Activated T-helper 1 cell treated with anti-CD3 and anti-CD28 coated beads, Interleukin-12 subunit alpha, Interleukin-12 subunit beta, Interleukin-2, Interleukin-4 antibody, amounts not matched to agents 30 ng/mL and 10 ng/mL and 1 ng/mL, durations not matched to agents 14 hours and 24 hours and 36 hours (primary cell): ENCODE measurements at places on chromosomes 6 and 20. TPM values are rescaled to one million over a fixed set of nuclear protein-coding genes. Genes with fewer than 3 reads are reported as not detected.

DNA sequence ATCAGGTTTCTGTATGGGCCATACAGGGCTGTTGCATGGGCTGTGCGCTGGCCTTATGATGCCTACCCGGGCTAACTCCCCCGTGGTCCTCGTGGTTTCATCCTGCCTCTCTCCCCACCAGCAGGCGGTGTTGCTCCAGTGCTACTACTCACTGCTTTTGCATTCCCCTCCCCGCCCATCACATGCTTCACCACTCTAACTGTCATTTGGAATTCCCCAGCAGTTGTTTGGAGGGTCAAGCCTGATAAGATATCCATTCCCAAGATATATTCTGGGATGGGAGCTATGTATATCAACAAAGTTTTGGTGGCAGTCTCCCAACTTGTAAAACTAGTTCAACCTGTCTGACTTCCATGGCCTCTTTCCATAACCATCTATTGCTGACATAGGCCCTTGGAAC lies 233.2 kb upstream of the SOX4 start:
- DNase-seq = no peak
- H3K27ac ChIP-seq = no peak overlapping the region
- H3K4me3 ChIP-seq = no peak overlapping the region
- no peaks in the 10 kb centered on the region for H3K27me3 ChIP-seq
- H3K36me3 ChIP-seq = no peaks in the 10 kb centered on the region

Gene SMOC2
- not detected in 2 replicates for total RNA-seq

GRCh38 chr6:150352321-150353296 lies 16.2 kb upstream of the IYD start:
- H3K27ac ChIP-seq = no peak overlapping the region
- no peaks in the 10 kb centered on the region for H3K36me3 ChIP-seq
- DNase-seq = no peak
- H3K4me3 ChIP-seq = no peak overlapping the region
- no peaks in the 10 kb centered on the region for H3K4me1 ChIP-seq

GRCh38 chr6:47057830-47058540 lies 15.9 kb upstream of the ADGRF1 start:
- H3K4me3 ChIP-seq = no peak overlapping the region
- no peaks in the 10 kb centered on the region for H3K4me1 ChIP-seq
- no peak for DNase-seq
- no peaks in the 10 kb centered on the region for H3K36me3 ChIP-seq

DNA sequence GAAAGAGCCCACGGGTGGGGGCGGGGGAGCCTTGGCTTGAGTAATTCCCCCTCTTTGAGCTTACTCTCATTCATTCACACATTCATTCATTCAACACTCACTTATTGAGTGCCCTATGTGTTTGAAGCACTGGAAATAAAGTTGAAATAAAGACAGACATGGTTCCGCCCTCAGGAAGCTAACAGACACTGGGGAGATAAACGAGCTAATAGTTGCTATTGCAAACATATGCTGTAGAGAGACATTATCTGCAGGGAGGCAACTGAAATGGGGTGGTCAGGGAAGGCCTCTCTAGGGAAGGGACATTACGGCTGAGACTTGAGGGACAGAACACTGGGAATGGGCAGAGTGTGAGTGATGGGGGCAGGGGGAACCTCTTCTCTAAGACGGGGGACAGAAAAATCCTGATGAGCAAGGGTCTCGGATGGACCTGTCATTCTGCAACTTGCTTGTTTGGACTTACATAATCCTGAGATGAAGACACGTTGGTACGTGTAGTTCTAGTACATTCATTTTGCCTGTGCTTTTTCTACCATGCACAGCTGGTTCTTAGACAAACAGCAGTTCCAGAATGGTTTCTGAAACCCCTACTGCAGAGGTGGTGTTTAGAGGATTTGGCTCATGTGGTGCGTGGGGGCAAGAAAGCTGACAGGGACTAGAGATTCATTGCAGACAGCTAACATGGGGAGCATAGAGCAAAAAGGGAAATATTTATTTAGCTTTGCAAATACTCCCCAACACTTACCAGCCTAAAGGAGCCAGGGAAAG lies 71.1 kb upstream of the BLCAP start:
- no peak overlapping the region for H3K27ac ChIP-seq
- H3K4me3 ChIP-seq = no peak overlapping the region
- H3K27me3 ChIP-seq = peaks cover 7% of the 10 kb centered on the region
- no peaks in the 10 kb centered on the region for H3K4me1 ChIP-seq
- no peak for DNase-seq
- no peaks in the 10 kb centered on the region for H3K36me3 ChIP-seq

DNA sequence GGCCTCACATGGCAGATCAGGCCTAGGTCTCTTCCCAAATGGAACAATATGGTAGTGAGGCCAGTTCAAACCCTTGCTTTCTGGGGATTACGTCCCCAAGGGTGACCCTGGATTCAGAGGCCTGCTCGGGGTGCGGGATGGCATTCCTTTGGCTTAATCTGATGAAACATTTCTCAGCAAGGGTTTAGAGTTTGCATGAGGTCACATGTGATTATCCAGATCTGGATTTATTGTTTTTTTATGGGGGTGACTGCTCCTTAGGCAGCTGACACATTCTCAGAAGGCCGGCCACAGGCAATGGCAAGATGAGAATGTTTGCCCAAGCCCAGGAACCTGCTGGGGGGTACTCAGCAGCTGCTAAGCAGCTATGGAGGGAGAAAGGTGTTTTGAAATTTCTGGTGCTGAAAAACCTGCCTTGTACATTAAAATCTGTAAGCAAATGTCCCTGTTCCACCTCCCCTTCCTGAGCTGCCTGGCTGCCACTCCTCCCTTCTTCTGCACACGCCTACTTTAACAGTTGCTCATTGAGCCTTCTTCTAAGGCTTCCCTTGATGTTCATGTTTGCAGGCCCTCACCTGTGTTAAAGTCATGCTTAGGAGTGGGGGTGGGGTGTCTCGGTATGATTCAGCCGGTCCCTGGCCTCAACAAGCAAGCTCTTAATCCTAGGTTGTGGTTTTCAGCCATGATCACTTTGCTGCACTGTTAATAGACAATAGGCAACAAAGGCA lies 37.9 kb upstream of the FUCA2 start:
- DNase-seq = no peak
- H3K27ac ChIP-seq = peak overlapping the region; percentile 74
- H3K27me3 ChIP-seq = no peaks in the 10 kb centered on the region
- H3K36me3 ChIP-seq = peaks cover 28% of the 10 kb centered on the region
- H3K4me3 ChIP-seq = peak overlapping the region; percentile 40

GRCh38 chr20:64025826-64026412 lies 10.1 kb upstream of the C20orf204 start:
- no peaks in the 10 kb centered on the region for H3K27me3 ChIP-seq
- H3K4me3 ChIP-seq = no peak overlapping the region
- no peak for DNase-seq
- peaks cover 40% of the 10 kb centered on the region for H3K36me3 ChIP-seq
- H3K27ac ChIP-seq = no peak overlapping the region
- no peaks in the 10 kb centered on the region for H3K4me1 ChIP-seq

Gene MCM3
- 212 and 214 TPM in 2 replicates for total RNA-seq

- H3K27ac ChIP-seq = no peak overlapping the region
- no peaks in the 10 kb centered on the region for H3K36me3 ChIP-seq
- DNase-seq = no peak
Measured at GRCh38 chr6:116858060-116858459, 19.0 kb upstream of the RFX6 start.

DNA sequence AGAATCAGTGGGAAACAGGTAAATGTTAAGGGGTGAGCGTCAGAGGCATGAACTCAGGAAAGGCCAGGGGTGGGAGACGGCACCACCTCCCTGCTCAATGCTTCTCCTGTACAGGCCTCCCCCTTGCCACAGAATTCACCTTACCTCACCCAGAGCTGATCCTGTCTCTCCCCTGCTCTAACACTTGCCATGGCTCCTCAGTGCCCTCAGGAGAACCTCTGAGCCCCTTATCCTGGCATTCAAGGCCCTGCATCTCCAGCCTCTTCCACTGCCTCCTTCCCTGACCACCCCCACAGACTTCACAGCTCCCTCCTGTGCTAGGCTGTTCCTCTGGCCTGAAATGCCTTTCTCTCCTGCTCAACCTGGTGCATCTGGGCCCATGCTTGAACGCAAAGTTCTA lies 33.9 kb downstream of the BPIFB1 start:
- peaks cover under 1% of the 10 kb centered on the region for H3K27me3 ChIP-seq
- H3K27ac ChIP-seq = no peak overlapping the region
- H3K4me3 ChIP-seq = no peak overlapping the region
- H3K36me3 ChIP-seq = no peaks in the 10 kb centered on the region
- no peaks in the 10 kb centered on the region for H3K4me1 ChIP-seq

- H3K4me3 ChIP-seq = no peak overlapping the region
- no peaks in the 10 kb centered on the region for H3K27me3 ChIP-seq
- no peak overlapping the region for H3K27ac ChIP-seq
- no peaks in the 10 kb centered on the region for H3K4me1 ChIP-seq
Measured at GRCh38 chr6:147906361-147906760, 397.9 kb downstream of the SAMD5 start.

- peaks cover 30% of the 10 kb centered on the region for H3K4me1 ChIP-seq
- DNase-seq = no peak
- H3K36me3 ChIP-seq = peaks cover 7% of the 10 kb centered on the region
- H3K4me3 ChIP-seq = peak overlapping the region; percentile 2
Measured at GRCh38 chr6:140572129-140572528, 1197.7 kb upstream of the CITED2 start.

Gene HTR1B
- not detected in 2 replicates for total RNA-seq

DNA sequence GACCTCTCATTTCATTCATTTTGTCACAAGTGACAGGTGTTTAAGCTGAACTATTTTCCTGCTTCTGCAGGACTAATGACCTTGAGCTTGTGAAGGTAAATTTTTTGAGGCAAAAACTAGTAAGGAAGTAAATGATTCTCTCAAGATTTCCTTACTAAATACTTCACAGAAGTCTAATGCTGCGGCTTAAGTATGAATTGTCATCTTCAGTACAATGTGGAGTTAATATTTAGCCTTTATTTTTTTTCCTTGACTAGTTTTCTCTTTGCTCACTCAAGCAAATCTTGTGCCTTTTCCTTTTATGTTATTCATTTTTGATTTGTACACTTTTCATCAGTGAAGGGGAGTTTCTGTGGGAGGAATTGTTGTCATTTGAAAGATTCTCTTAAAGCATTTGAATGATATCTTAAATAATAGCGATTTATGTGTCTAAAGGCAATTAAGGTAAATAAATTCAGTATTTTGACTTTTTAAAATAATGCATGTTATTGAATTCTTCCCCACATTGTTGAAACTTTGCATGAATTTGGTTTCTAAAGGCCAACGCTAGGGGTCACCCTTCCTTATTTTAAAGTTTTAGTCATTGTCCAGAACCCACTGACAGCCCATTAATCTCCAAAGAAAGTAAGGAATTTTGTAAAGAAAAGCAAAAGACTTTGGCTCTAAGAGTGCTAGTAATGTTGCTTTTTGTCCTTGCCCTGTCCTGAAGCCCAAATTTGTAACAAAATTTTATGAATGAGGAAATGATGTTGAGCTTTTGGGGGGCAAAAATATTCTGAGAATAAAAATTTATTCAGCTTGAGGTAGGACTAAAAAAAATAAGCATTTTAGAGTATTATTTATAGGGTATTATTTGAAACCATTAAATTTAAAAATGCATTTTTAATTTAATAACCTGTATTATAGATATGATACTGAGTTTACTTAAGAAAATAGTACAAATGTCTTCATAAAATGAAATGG lies 157.4 kb upstream of the LAMA2 start:
- no peaks in the 10 kb centered on the region for H3K27me3 ChIP-seq
- DNase-seq = no peak
- no peaks in the 10 kb centered on the region for H3K4me1 ChIP-seq

DNA sequence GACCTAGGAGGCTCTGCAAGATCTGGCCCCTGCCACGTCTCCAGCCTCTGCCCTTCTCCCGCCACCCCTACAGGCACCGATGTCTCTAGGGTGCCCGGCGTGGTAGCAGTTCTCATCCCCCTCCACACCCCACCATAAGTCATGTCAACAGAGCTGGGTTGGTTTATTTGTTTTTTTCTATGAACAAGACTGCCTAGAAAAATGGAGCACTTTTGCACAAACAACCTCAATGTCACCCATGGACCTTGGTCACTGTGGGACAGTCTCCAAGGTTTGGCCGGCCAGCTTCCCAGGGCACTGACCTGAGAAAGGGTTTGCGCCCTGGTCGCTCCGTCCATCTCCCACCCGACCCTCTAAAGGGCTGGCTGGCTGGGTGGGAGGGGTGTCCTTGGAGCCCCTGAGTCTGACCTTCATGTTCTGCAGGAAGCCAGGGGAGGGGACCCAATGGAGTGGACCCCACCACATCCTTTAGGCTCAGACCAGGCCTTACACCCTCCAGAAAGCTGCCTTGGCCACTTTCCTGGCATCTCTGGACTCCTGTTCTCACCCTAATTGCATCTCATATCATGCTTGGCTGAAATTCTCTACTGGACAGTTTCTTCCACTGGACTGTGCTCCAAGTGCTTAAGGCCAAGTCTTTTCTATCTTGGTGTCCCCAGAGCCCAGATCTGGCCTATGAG lies 104.8 kb upstream of the PTPN1 start:
- H3K27ac ChIP-seq = no peak overlapping the region
- no peaks in the 10 kb centered on the region for H3K4me1 ChIP-seq
- no peak for DNase-seq
- peaks cover 27% of the 10 kb centered on the region for H3K27me3 ChIP-seq
- H3K4me3 ChIP-seq = no peak overlapping the region
- H3K36me3 ChIP-seq = no peaks in the 10 kb centered on the region

Gene EYS
- total RNA-seq = not detected in 2 replicates

- H3K36me3 ChIP-seq = no peaks in the 10 kb centered on the region
- no peak overlapping the region for H3K27ac ChIP-seq
- no peak overlapping the region for H3K4me3 ChIP-seq
- DNase-seq = no peak
- H3K27me3 ChIP-seq = no peaks in the 10 kb centered on the region
Measured at GRCh38 chr6:104607501-104607900, 252.2 kb downstream of the HACE1 start.

DNA sequence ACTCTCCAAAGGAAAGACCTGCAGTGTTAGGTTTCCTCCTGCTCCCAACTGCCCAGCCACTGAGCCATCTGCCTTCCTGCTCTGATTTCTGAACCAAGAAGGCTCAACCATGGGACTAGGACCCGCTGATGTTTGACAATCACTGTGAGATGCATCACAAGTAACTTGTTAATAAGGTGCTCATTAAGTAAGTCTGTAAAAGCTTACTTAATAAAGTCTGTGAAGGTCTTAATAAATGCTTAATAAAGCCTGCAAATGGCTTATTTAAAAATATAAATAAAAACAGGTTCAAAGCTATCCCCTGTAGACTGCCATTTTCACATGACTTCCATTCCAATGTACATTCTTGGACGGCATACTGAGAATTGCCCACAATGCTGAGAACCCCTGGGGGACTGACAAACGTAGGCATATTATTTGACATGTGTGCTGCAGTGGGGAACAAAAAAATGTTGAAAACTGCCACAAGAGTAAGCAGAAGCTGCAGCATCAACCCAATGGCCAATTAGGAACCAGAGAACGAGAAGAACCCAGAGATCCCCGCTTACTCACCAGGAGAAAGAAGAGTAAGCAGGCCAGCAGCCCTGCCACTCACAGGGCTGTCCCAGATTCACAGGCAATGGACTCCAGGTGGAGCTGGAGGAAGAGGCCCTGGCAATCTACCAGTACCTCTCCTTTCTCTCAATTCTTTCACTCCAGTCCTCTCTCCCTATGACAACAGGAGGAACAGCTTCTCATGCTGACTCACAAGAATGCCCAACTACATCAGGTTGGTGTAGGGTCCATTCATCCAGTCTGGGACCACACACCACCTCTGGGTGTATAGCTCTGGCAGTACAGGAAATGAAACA lies 19.5 kb downstream of the KIF13A start:
- no peak for DNase-seq
- no peak overlapping the region for H3K27ac ChIP-seq
- no peak overlapping the region for H3K4me3 ChIP-seq
- H3K36me3 ChIP-seq = no peaks in the 10 kb centered on the region
